M059J (cell line): ENCODE measurements at places on chromosomes 4 and X.
A peak's percentile ranks its signal among the peaks of the same experiment; 100 is the strongest.

- no peak for DNase-seq
Observed at GRCh38 chr4:169259271-169259670, 11.5 kb downstream of the SH3RF1 start.

DNA sequence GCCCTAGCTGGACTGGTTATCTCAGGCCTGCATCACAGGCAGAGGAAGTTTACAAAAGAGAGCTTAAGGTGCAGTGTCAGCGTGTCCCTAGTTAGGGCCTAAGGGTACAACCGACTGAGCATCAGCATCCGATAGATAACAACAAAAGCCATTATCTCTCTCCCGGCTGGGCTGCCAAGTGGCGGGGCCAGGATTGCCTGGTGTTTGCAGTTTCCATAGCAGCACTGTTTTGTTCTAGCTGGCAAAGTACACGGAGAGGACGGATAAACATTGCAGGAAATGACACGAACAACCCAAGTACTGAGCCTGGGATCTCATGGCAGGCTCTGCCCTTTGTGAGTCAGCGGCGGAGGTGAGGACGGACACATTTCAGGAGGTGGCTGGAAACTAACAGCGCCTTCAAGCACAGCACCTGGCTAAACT is 104.7 kb upstream of the NOCT start:
- DNase-seq, result peak; percentile 93

DNA sequence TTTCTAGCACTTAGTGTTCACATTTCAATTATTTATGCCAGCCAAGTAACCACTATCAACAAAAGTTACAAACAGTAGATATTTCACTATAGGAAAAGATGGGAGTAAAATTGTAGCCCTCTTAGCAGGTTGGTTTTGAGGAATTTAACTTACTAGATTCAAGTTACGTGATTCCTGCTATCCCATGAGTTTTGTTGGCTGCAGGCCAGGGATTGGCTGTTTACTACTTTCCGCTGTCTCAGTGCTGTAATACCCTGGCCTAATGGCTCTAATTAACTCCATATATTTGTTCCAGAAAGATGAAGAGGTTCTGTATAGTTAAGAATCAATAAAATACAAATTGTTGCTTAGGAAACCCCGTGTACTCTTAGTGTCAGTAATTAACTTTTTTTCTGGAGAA is 55.5 kb upstream of the MAGED1 start:
- DNase-seq, result peak; percentile 3

DNA sequence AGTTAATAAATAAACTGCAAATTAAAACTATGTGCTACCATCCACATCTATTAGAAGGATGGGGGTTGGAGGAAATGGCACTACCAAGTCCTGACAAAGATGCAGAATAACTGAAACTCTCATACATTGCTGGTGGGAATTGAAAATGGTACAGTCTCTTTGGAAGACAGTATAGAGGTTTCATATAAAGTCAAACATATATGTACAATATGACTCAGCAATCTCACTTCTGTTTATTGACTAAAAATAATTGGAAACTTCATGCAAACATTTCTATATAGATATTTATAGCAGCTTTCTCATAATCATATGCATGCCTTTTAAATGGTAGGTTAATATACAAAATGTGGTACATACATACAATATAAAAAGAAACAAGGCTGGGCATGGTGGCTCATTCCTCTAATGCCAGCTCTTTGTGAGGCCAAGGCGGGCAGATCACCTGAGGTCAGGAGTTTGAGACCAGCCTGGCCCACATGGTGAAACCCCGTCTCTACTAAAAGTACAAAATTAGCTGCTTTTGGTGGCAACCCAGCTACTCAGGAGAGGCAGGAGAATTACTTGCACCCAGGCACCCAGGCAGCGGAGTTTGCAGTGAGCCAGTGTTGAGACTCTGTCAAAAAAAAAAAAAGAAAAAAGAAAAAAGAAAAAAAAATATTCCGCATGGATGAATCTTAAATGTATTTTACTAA is 225.0 kb upstream of the CXXC4 start:
- DNase-seq, result no peak

- no peak for DNase-seq
Observed at GRCh38 chrX:20233336-20233735, 33.4 kb downstream of the RPS6KA3 start.

DNA sequence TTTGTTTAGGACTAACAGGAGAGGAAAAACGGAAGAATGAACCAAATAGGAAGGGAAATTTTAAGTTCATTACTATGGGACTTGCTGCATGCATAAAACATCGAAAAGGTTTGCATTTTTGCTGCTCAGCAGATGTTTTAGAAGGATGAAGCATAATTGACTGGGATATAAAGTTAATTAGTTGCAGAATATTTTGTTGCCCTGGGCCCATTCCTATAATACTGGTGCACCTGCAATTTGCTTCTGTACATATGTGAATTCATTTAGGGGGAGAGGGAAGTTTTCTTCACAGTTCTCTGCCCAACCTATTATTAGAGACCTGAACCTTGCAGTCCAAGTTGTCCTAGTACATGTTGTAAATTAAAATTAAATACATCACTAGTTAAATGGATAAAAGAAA is 232.0 kb downstream of the UGT8 start:
- no peak for DNase-seq

GRCh38 chr4:122755675-122756074 is 23.2 kb downstream of the BBS12 start:
- no peak for DNase-seq

DNA sequence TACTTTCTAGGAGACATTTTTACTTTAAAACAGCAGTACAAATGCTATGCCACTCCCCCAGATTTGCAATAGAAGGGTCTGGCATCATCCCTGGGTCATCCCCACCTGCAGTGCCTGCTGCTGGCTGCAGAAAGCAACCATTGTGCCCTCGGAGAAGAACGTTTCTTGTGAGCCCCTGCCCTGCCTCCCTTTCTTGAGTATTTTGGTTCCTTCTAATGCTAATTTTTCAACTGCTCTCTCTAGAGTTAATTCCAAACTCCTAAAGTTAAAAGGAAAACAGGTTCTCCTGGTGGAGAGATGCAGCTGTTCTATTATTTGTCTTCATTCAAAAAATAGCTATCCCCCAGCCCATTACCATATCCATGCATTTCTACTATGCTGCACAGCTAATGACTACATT is 107.1 kb downstream of the IDS start:
- no peak for DNase-seq

- DNase-seq, result peak; percentile 27
Observed at GRCh38 chrX:97326456-97326855, 442.7 kb downstream of the RPA4 start.

GRCh38 chr4:17276776-17277175 is 235.1 kb downstream of the QDPR start:
- peak; percentile 74 for DNase-seq

GRCh38 chr4:188976644-188977115 is 837.4 kb downstream of the TRIML1 start:
- DNase-seq, result peak; percentile 71

GRCh38 chr4:145453163-145453520 is 28.5 kb upstream of the SMAD1 start:
- no peak for DNase-seq

DNA sequence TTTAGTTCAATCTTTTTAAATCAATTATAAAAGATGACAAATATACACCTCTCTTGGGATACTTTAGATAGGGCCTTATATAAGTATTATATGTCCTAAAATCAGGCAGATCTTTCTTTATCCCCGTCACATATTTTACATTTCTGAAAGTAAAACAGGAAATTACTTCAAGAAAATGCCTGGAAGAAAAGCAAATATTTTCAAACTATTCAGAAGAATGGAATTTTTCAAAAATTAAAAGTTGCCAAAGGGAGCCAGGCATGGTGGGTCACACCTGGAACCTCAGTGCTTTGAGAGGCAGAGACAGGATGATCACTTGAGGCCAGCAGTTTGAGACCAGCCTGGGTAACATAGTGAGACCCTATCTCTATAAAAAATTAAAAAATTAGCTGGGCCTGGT is 34.4 kb downstream of the MGARP start:
- DNase-seq, result peak; percentile 45
